Kidney (tissue), 22 donors: ENCODE measurements at places on chromosomes 5 and 9. TPM values are rescaled to one million over a fixed set of nuclear protein-coding genes. Genes with fewer than 3 reads are reported as not detected.

GRCh38 chr5:11792621-11793020 lies 111.6 kb downstream of the CTNND2 start:
- no peaks in the 10 kb centered on the region for H3K27me3 ChIP-seq
- no peak for DNase-seq
- no peak overlapping the region for H3K4me3 ChIP-seq
- no peaks in the 10 kb centered on the region for H3K36me3 ChIP-seq

GRCh38 chr5:143197260-143197656 lies 206.2 kb downstream of the NR3C1 start:
- no peaks in the 10 kb centered on the region for H3K27me3 ChIP-seq
- DNase-seq: no peak
- H3K36me3 ChIP-seq: no peaks in the 10 kb centered on the region
- H3K27ac ChIP-seq: no peak overlapping the region

DNA sequence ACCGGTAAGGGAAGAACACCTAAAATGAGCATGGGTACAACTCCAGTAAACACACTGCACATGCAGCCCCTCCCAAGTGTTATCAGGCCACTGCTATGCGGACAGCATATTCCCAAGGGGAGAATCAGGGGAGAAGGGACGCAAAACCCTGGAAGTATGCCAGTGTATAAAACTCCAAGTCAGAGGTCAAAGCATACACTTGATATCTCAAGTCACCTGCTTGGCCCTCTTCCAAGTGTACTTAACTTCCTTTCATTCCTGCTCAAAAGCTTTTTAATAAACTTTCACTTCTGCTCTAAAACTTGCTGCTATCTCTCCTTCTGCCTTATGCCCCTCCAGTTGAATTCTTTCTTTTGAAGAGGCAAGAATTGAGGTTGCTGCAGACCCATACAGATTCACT lies 408.1 kb downstream of the HTR1A start:
- no peak for DNase-seq
- H3K27me3 ChIP-seq: no peaks in the 10 kb centered on the region
- H3K36me3 ChIP-seq: no peaks in the 10 kb centered on the region
- H3K27ac ChIP-seq: no peak overlapping the region
- H3K4me3 ChIP-seq: no peak overlapping the region

- H3K4me1 ChIP-seq: peaks cover 2% of the 10 kb centered on the region
- H3K27ac ChIP-seq: no peak overlapping the region
- H3K4me3 ChIP-seq: no peak overlapping the region
Observed at GRCh38 chr9:94599102-94599501, 5.5 kb upstream of the FBP2 start.

- H3K27ac ChIP-seq: peak overlapping the region; percentile 25
- peaks cover 27% of the 10 kb centered on the region for H3K4me1 ChIP-seq
- DNase-seq: no peak
- no peaks in the 10 kb centered on the region for H3K27me3 ChIP-seq
- peaks cover 5% of the 10 kb centered on the region for H3K36me3 ChIP-seq
- H3K4me3 ChIP-seq: no peak overlapping the region
Observed at GRCh38 chr5:124648902-124649467, 97.5 kb downstream of the ZNF608 start.

GRCh38 chr5:155343468-155343867 lies 329.9 kb downstream of the KIF4B start:
- no peak overlapping the region for H3K27ac ChIP-seq
- H3K27me3 ChIP-seq: no peaks in the 10 kb centered on the region
- no peak for DNase-seq
- H3K36me3 ChIP-seq: no peaks in the 10 kb centered on the region

GRCh38 chr5:42751044-42751443 lies 5.6 kb upstream of the CCDC152 start:
- no peaks in the 10 kb centered on the region for H3K36me3 ChIP-seq
- H3K27me3 ChIP-seq: no peaks in the 10 kb centered on the region

DNA sequence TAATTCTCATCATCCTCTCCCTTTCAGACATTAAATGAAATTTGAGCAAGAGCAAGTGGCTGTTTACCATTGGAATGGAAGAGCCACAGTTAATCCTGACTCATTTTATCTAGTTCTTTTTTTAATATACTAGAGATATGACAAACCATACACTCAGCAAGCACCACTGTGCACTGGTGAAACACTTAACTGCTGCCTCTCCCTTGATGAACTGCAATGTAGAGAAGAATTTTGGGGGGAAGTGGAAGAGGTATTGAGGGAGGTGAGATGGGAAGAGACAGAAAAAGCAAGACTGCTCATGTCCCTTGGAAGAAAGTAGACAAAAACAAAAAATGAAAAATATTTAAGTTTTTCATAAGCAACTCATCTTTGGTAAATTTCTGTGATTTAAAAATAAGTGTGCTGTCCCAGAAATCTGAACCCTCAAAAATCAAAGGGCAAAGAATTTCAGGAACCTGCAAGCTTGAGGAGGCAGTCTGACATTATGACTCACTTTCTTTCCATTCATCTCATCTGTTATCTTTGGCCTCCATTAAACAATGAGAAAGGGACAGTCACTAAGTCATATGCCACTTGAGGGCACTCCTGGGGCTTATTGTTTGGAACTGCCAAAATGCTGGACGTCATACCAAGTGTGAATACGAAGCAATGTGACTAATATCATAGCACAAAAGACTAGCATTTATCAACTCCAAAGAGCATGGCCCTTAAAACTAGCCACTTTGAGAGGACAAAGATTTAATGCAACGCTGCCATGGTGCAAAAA lies 566.8 kb upstream of the DMAC1 start:
- no peaks in the 10 kb centered on the region for H3K36me3 ChIP-seq
- DNase-seq: no peak
- H3K27me3 ChIP-seq: no peaks in the 10 kb centered on the region

- no peaks in the 10 kb centered on the region for H3K4me1 ChIP-seq
- H3K27me3 ChIP-seq: no peaks in the 10 kb centered on the region
- H3K27ac ChIP-seq: peak overlapping the region; percentile 87
- DNase-seq: no peak
- H3K36me3 ChIP-seq: no peaks in the 10 kb centered on the region
- H3K4me3 ChIP-seq: peak overlapping the region; percentile 58
Observed at GRCh38 chr5:159864885-159865691, 51.2 kb upstream of the ADRA1B start.

DNA sequence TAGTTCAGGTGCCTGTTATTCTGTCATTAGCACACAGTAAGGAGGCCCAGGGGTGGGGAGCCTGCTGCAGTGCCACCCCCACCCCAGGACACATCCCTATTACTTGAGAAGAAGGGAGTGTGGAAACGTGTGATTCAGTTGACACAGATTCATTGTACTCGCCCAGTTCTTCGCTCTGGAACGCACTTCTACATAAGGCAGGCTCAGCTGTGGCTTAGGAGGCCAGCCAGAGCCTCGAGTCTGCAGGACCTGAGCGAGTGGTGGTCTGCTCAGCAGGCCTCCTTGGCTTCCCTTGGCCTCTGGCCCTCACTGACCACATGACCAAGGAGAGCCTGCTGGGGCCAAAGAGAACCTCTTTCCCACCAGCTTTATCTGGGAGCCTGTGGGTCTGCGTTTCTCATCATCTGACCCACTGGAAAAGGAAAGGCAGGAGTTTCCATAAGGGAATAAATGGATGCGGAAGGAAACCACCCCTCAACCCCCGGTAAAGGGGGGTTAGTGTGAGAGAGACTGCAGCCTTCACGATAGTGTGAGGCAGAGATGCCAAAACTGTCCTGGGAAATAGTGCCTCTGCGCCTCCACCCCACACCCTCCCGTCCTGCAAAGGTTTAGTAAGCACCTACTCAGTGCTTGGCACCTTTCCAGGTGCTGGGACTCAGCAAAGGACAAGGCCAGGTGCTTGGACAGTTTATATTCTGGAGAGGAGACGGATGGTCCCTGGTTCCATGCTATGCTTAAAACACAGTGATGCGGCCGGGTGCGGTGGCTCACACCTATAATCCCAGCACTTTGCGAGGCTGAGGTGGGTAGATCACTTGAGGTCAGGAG lies 73.7 kb downstream of the PPARGC1B start:
- H3K27me3 ChIP-seq: no peaks in the 10 kb centered on the region
- no peak overlapping the region for H3K4me3 ChIP-seq
- H3K4me1 ChIP-seq: peaks cover 25% of the 10 kb centered on the region
- H3K27ac ChIP-seq: no peak overlapping the region
- no peaks in the 10 kb centered on the region for H3K36me3 ChIP-seq

DNA sequence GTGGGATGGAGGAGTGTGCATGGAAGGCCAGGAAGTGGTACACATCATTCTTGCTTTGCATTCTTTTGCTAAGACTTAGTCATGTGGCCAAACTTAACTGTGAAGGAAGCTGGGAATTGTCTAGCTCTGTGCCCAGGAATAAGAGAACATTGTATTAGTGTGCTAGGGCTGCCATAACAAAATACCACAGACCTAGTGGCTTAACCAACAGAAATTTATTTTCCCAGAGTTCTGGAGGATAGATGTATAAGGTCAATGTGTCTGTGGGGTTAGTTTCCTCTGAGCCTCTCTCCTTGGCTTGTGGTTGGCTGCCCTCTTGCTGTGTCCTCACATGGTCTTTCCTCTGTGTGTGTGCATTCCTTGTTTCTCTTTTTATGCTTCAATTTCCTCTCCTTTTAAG lies 32.4 kb downstream of the NNT start:
- DNase-seq: no peak
- peak overlapping the region; percentile 61 for H3K27ac ChIP-seq
- H3K4me1 ChIP-seq: peaks cover 6% of the 10 kb centered on the region
- H3K27me3 ChIP-seq: no peaks in the 10 kb centered on the region

DNA sequence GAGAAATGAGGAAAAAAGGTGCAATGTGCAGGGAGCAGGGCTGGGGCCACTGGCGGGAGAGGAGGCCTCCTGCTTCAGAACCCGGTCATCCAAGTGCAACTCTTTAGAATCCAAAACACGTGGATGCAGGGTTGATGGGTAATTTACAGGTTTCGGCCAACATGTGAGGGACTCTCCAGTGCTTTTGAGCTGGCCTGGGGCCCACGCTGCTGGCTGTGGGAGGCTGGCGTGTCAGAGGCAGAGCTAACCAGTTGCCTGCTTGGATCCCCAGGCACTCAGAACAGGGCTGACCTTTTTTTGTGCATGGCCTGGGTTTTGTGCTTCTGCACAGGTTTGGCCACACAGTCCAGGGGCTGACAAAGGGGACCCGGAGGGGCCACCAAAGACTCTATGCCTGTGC lies 61.6 kb downstream of the GADD45G start:
- no peaks in the 10 kb centered on the region for H3K36me3 ChIP-seq
- no peaks in the 10 kb centered on the region for H3K27me3 ChIP-seq
- H3K27ac ChIP-seq: no peak overlapping the region

- no peaks in the 10 kb centered on the region for H3K27me3 ChIP-seq
- no peak overlapping the region for H3K4me3 ChIP-seq
- H3K36me3 ChIP-seq: no peaks in the 10 kb centered on the region
- H3K27ac ChIP-seq: no peak overlapping the region
Observed at GRCh38 chr9:91734371-91734981, 215.6 kb downstream of the ROR2 start.

DNA sequence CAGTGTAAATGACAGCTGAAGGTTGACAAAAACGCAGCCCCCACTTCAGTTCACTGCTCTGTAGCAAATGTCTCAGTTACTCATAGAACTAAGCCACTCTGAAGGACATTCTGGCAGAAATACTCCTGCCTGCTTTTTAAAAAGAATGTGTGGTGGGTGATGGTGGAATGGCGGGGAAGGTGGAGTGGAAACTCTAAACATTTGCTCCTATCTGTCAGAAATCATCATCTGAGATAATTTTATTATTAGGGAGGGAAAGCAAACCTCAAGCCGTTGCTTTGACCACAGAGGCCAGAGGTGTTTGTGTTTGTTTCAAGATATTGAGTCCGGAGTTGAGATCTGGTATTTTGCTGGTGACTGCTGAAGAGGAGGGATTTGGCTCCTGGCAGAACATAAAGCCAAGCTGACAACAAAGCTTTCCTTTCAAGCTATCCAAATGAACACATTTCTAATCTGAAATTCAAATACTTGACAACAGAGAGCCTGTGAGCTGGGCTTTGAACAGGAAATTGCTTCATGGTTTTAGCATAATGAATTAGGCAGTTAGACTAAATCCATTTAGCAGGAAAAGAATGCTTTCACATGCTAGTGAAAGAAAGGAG lies 362.7 kb downstream of the CSNK1G3 start:
- no peak overlapping the region for H3K4me3 ChIP-seq
- H3K36me3 ChIP-seq: no peaks in the 10 kb centered on the region
- no peak for DNase-seq
- no peaks in the 10 kb centered on the region for H3K27me3 ChIP-seq
- H3K27ac ChIP-seq: peak overlapping the region; percentile 18

- no peak overlapping the region for H3K4me3 ChIP-seq
- H3K4me1 ChIP-seq: no peaks in the 10 kb centered on the region
- no peaks in the 10 kb centered on the region for H3K36me3 ChIP-seq
- H3K27ac ChIP-seq: no peak overlapping the region
- no peak for DNase-seq
Observed at GRCh38 chr5:32520972-32521371, 64.4 kb upstream of the SUB1 start.

- H3K27me3 ChIP-seq: no peaks in the 10 kb centered on the region
- no peak overlapping the region for H3K27ac ChIP-seq
- no peak overlapping the region for H3K4me3 ChIP-seq
- H3K36me3 ChIP-seq: no peaks in the 10 kb centered on the region
- no peaks in the 10 kb centered on the region for H3K4me1 ChIP-seq
Observed at GRCh38 chr5:122665051-122665450, 109.8 kb upstream of the SNX2 start.

- no peak overlapping the region for H3K4me3 ChIP-seq
- no peak for DNase-seq
- H3K36me3 ChIP-seq: no peaks in the 10 kb centered on the region
- H3K4me1 ChIP-seq: no peaks in the 10 kb centered on the region
- H3K27me3 ChIP-seq: no peaks in the 10 kb centered on the region
Observed at GRCh38 chr9:126937444-126937843, 22.9 kb downstream of the RALGPS1 start.

DNA sequence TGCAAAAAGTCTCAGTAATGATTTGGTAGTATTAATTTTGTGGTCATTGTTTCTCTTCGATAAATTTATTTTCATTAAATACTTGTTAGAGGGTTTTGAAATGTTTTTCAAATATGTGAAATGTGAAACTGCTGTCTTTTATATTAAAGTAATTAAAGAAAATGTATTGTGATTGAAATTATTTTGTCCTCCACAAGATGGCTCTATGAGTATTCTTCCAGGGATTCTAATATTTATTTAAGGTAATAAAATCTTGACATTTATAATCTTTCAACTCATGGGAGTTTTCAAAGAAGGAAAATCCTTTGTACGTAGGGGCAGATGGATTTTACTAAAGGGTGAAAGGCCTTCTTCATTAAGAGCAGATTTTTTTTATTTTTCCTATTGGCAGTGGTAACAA lies 19.3 kb downstream of the ISOC1 start:
- no peaks in the 10 kb centered on the region for H3K27me3 ChIP-seq
- peaks cover 5% of the 10 kb centered on the region for H3K36me3 ChIP-seq
- no peak overlapping the region for H3K4me3 ChIP-seq
- no peaks in the 10 kb centered on the region for H3K4me1 ChIP-seq
- no peak for DNase-seq

- peak; percentile 48 for DNase-seq
- peak overlapping the region; percentile 84 for H3K4me3 ChIP-seq
Observed at GRCh38 chr5:5140479-5141338, 579 bp downstream of the ADAMTS16 start.

GRCh38 chr5:79842991-79843390 lies 148.1 kb downstream of the MTX3 start:
- no peaks in the 10 kb centered on the region for H3K4me1 ChIP-seq
- no peaks in the 10 kb centered on the region for H3K27me3 ChIP-seq
- no peak overlapping the region for H3K4me3 ChIP-seq
- DNase-seq: no peak
- no peaks in the 10 kb centered on the region for H3K36me3 ChIP-seq

GRCh38 chr9:70873506-70873905 lies 247.9 kb downstream of the TRPM3 start:
- H3K27ac ChIP-seq: no peak overlapping the region
- no peaks in the 10 kb centered on the region for H3K36me3 ChIP-seq
- H3K4me3 ChIP-seq: no peak overlapping the region
- H3K27me3 ChIP-seq: no peaks in the 10 kb centered on the region

Gene CDH9
- 2.1 TPM for total RNA-seq

Gene PPP6C
- 43.9 TPM for total RNA-seq

Gene ADAMTS19
- not detected for total RNA-seq

Gene HMHB1
- total RNA-seq: not detected

Gene CCL27
- not detected for total RNA-seq

Gene DBH
- total RNA-seq: not detected

Gene TBCA
- 124 TPM for total RNA-seq
